ENCODE measurements at places on chromosomes 11 and 22.

GRCh38 chr11:119709638-119710346, 19.2 kb downstream of the NECTIN1 start:
- DNase-seq: no peak

- DNase-seq: no peak
Observed at GRCh38 chr11:32698579-32698978, 95.9 kb downstream of the CCDC73 start.

- no peak for DNase-seq
Observed at GRCh38 chr11:130779943-130780342, 136.3 kb downstream of the SNX19 start.

DNA sequence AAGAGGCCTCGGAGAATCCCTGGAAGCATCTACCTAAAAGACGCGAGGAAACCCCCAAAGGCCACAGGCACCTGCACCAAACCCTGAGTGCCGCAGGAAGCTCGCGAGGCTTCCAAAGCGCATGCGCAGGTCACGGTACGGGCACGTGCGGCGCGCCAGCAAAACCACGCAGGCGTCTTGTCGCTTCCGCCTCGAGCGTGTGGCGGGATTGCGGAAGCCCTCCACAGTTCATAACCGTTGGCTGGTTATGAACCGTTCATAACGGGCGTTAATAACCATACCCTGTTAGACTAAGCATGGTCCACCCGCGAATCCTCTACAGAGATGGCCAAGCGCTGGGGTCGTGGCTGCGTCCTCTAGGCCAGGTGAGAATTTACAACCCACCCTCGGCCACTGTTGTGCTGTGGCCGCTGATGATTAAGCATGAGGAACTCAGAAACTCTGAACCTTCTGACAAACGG, 46.4 kb downstream of the MORC2 start:
- DNase-seq: no peak

- no peak for DNase-seq
Observed at GRCh38 chr22:45008751-45009605, 827 bp downstream of the PHF21B start.
